Jurkat, Clone E6-1 (cell line): ENCODE measurements at places on chromosomes 6 and 20.

DNA sequence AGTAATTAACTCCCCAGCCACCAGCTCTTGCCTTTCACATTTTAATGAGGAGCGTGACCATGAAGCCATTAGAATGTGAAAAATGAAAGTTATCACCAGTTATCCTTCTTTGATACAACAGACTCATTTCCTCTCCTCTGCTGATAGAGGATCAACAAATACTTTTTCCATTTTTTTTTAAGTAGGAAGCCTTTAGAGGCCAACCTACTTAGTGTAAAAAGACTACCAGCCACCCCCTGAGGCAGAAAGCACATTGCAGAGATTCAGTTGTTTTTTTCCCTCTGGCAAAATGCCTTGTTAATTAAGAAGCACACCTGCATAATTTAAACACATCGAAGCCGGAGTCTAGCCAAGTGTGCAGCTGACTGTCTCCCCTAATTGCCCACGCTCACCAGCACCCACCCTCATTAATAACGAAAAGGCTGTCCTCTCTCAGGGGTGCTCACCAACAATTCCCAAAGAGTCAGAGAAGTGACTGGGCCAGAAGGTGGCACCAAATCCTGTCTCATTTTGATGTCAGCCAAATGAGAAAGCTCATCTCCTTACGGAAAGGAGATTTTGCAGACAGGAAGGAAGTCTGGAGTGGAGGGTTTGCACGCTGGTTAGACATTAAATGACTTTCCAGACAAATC lies 60.9 kb upstream of the MC3R start:
- DNase-seq: no peak

GRCh38 chr6:25829375-25829774 lies 2.5 kb downstream of the SLC17A1 start:
- DNase-seq: no peak

DNA sequence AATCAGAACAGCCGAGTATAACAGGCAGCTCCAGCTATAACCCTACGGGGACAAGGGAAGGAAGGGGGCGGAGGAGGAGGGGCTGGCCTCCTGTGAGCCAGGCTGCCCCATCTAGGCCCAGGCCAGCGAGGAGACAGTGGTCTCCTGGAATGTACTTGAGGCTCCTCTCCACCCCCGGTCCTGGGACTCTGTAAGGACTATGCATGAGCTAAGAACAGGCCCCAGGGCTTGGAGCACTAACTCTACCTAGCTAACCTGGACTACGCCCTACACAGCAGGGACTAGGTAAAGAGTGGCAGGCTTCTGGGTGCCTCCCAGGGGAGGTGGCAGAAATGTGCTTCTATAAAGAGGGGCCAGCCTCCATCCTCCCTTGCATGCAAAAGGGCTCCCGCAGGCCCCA lies 8.9 kb downstream of the KCNK15 start:
- no peak for DNase-seq

DNA sequence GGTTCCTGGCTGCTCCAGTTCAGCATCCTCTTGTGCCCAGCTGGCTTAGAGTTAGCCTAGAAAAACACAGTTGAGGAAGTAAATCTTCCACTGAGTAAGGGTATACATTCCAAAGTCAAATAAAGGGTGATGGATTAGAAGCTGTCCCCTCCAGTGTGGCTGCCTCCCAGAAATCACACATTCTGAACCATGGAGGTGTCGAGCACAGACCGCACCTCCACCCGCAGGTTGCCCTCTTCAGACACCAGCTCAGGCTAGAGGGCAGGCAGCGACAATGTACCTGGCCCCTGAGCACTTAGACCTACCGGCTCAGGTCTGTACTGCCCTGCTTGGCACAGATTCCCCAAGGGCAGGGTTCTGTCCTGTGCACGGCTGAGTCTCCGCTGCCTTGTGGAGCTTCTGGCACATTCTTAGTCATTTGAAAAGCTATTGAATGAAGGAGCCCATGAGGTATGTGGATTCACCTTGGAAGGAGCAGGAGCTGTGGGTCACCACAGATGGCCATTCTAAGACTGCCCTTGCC lies 118.1 kb downstream of the FAM120B start:
- DNase-seq: no peak

DNA sequence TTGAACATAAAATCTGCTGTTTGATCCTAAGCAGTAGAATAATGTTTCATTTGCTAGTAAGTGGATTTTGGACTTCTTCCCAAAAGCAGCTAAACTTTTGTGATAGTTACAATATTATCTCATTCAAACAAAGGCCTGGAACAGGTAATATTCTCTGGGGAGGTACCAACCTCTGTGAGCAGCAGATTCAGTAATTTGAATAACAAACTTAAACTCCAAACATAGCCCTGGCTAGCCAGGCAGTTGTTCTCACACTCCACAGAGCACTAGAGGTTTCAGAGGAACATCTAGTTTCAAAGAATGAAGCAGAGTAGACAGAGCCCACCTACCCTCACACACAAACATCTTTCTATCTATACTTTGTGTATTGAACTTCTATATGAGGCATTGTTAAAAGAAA lies 40.9 kb downstream of the LGSN start:
- no peak for DNase-seq

GRCh38 chr6:20538131-20538662 lies 3.9 kb downstream of the CDKAL1 start:
- DNase-seq: no peak

- no peak for DNase-seq
Measured at GRCh38 chr6:30263734-30264133, 50.5 kb upstream of the TRIM26 start.

DNA sequence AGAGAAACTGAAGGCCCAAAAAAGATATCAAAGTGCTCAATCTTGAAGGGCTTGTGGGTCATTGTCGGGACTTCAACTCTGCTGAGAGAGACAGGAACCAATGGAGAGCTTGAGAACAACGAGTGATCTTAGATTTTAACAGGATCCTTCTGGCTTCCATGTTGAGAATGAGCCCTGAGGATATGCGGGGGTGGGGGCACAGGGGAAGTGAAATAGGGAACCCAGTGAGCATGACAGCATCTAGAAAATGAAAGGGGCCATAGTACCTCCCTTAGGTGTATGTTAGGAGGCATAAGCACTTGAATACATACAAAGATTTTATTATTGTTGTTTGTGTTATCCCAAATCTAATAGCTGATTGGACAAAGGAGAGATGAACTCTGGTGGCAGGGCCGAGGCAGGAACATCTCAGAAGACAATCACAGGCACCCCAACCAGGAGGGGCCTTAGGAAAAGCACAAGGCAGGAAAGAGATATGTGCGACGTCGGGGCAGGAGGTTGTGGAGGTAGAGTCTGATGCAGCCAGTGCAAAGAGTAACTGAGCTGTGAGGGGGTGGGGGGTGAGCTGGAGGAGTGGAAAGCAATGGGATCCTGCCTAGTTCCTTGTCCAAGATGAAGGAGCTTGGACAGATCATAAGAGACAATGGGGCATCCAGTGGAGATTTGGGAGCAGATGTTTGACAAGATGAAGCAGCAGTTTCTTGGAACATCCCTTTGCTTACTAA lies 10.4 kb downstream of the TGM6 start:
- no peak for DNase-seq

GRCh38 chr6:48426636-48427035 lies 315.6 kb upstream of the PTCHD4 start:
- DNase-seq: no peak

DNA sequence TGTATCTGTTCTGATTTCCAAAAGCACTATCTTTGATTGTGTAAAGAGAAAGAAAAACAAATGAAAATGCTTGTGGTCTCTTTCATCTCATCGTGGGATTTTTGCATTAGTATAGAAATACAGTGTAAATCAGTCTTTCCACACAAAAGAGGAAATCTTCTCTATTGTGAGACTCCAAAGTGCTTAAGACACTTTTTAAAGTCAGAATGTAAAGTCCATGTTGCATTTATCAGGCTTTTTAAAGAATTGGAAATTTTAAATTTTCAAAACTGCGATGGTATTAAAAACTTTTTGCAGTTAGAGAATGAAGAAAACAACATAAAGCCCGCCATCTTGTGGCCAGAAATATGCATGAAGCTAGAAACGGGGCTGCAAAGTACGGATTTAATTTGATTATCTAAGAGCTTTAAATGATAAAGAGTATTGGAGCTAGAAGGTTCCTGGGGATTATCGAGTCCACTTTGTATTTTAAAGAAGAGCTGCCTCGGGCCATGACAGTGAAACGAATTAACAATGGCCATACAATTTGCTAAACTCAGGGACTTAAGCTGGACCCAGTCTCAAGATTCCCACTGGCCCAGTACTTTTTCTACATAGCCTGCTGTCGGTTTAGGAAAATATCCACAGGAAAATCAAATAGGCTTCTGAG lies 339.6 kb downstream of the ARHGAP18 start:
- DNase-seq: peak; percentile 23

- DNase-seq: no peak
Measured at GRCh38 chr6:104986625-104987024, 29.7 kb downstream of the LIN28B start.

GRCh38 chr20:46797206-46797605 lies 87.8 kb downstream of the SLC2A10 start:
- DNase-seq: no peak

GRCh38 chr6:32294566-32294965 lies 70.7 kb upstream of the NOTCH4 start:
- DNase-seq: no peak

GRCh38 chr6:63750400-63750799 lies 114.8 kb downstream of the PHF3 start:
- no peak for DNase-seq

DNA sequence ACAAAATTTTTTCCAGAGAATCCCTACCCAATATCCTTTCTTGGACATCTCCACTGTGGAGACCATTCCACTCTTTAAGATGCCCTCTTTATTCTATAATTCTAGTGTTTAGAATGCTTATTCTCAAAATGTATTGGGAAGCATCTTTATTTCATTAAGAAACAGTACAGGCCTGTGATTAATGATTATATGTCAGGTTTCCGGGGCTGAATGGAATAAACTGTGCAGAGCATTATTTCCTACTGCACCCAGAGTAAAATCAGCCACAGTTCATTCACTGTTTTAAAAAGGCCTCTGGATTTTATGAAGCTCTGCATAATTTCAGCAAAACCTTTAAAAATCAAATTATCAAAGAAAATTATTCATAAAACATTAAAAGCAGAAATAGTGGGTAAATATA lies 42.6 kb downstream of the DSE start:
- no peak for DNase-seq

DNA sequence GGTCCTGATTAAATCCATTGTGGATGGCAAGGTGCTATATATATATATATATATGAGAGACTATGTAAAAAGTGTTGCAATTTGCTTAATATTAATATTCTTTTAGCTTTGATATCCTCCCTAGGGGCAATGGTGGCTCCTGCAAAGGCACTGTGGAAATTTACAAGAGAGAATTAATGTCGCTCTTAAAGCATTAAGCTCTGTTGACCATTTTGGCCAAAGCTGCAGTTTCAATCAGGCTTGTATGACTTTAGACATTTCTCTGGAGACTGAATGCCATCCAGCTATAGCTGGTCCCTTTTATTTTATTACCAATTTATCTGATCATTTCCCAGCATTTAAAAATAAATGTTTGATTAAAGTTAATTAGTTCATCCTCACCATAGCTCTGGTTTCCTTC lies 155.3 kb downstream of the JARID2 start:
- DNase-seq: no peak

DNA sequence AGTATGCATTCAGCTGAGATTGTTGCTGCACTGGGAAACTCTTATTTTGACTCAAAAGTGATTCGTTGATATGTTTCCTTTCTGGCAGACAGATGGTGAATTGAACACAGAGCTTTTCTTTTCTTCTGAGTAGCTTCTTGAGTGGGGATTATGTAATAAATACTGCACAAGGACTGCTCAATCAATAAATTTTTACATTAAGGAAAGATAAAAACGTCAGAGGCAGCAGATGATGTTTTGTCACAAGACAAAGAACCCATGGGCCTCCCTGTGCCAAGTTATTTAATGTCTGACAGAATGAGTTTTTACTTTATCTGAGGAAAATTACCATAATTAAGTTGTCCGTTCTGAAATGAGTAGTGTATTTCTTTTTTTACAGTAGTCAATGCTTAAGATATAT lies 460.3 kb downstream of the UTRN start:
- DNase-seq: no peak

- no peak for DNase-seq
Measured at GRCh38 chr6:166541876-166542579, 44.5 kb downstream of the RAMACL start.

GRCh38 chr6:90477366-90477765 lies 109.5 kb downstream of the MAP3K7 start:
- DNase-seq: no peak

GRCh38 chr6:111356551-111356950 lies 126.5 kb downstream of the REV3L start:
- DNase-seq: no peak

DNA sequence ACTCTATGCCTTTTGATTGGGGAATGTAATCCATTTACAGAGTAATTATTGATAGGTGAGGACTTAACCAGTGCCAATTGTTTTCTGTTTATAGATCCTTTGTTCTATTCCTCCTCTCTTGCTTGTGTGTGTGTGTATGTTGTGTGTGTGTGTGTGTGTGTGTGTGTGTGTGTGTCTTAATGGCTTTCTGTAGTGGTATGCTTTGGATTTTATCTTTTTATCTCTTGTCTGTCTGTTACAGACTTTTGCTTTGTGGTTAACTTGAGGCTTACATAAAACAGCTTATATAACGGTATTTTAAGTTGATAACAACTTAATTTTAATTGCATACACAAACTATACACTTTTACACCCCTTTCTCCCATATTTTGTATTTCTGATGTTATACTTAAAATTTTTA lies 54.7 kb downstream of the CDC5L start:
- DNase-seq: peak; percentile 46

DNA sequence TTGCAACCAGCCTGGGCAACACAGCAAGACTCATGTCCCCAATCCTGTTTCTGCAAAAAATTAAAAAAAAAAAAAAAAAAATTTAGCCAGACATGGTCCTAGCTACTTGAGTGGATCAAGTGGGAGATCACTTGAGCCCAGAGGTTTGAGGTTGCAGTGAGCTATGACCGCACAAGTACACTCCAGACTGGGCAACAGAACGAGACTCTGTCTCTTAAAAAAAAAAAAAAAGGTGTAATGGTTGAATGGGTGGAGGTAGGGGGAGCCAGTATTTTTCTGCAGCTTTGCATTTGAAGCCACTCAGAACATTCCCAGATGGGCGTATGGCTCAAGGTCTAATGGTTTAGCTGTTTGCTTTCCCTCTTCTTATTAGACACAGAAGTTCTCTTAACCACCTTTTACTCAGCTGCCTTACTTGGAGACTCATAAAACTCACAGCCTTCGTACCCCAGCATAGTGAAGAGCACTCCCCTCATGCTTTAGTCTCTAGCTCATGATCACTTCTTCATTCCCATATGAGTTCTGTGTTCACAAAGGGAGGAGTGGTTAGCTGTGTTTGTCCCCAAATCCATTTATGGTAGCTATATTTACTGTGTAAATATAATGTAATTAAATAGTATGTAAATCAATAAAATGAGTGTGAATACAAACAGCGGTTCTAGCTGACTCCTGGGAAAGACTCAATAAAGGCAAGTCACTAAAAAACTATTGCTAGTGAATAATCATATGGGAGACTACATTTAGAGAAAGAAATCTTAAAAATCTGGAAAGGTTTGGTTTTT lies 9.0 kb downstream of the FKBP1A start:
- no peak for DNase-seq

DNA sequence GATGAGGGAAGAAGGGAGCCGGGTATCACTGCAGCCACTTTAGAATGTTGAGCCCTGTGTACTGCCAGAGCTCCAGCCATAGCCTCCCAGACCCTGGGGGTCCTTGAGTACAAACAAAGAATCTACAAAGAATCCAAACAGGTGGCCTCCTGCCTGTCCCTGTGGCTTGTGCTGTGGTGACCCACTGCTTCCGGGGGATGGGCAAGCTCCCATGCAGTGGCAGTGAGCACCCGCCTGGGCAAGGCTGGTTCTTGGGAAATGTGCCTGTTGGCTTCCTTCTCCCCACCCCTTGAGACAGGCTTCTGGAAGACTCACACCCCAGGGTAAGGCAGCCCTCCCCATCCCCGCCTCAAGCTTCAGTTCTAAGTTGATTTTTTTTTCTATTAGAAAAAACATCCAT lies 13.9 kb downstream of the SIRPA start:
- peak; percentile 80 for DNase-seq
